ENCODE measurements at places on chromosomes 4 and X.
A peak's percentile ranks its signal among the peaks of the same experiment; 100 is the strongest.

- DNase-seq = peak; percentile 65
These were observed at the start of gene UBL4A for GRCh38 chrX:154486396-154487207. Gene UBL4A (minus strand): TSS chrX:154486615. CDS start chrX:154486584, 31 bp downstream.

- DNase-seq = no peak
These were observed 22.5 kb downstream of the MMGT1 start for GRCh38 chrX:135951291-135951690.

GRCh38 chrX:126985981-126986380 is 166.5 kb downstream of the PRR32 start:
- peak; percentile 26 for DNase-seq

DNA sequence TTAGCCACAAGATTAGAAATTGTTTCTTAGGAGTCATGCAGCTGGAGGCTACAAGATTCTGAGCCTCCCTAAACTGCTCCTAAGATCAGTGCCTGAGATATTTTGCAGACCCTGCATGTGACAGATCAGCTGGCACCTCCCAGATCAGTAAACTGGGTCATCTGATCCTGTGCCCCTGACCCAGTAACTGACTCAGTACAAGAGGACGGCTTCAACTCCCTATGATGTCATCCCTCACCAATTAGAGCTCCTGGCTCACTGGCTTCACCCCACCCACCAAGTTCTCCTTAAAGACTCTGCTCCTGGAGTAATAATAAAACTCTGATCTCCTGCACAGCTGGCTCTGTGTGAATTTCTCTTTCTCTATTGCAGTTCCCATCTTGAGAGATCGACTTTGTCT is 45.4 kb upstream of the PNPLA4 start:
- no peak for DNase-seq

GRCh38 chr4:170662250-170662649 is 572.5 kb upstream of the AADAT start:
- no peak for DNase-seq

DNA sequence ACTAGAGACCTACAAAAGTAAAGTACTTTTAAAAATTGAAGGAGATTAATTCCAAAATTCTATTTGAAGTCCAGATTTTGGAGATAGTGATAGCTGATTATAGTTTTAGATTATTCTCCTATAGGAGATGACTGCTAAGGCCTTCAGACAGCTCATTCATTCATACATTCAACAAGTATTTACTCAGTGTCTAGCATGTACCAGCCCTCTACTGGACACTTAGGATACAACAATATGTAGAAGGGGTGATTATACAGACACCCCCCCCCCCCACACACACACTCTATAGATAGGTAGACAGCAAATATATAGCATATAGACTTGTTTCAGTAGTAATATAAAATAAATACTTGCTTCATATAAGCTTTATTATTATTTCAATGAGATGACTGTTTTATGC is 60.4 kb upstream of the TAF9B start:
- peak; percentile 19 for DNase-seq

DNA sequence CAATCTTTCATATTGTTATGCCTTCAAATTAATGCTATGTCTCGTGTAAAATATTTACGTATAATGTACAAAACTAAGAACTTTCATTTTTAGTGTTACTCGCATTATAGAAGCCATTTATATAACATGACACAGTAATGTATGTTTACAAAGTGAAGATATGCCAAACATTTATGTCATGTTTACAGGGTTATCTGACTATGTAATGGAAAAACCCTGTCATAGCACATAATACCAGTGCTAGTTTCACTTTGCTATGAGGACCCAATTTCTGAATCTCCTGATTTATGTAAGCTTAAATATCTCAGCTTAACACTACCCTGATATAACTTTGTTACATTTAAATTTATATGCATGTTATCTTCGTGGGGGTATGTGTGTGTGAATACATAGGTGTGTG is 233.1 kb downstream of the FAT4 start:
- no peak for DNase-seq

GRCh38 chr4:123466080-123466785 is 69.6 kb downstream of the SPRY1 start:
- no peak for DNase-seq

DNA sequence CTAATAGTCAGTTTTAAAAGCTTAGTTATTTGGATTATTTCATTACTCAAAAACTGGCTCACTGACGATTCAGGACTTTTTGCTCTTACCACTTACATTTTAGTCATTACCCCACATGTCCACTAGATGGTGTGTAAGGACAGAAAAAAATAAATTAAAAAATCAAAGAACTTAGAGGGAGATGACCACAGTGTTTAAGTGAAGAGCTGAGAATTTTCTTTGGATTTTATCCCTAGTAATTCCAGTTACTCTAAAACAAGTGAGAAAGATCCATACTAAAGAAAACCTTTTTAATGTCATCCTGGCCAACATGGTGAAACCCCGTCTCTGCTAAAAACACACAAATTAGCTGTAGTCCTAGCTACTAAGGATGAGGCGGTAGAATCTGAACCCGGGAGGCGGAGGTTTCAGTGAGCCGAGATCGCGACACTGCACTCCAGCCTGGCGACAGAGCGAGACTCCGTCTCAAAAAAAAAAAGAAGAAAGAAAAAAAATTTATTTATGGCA is 26.4 kb upstream of the TMPRSS11B start:
- peak; percentile 24 for DNase-seq

GRCh38 chr4:81460834-81461233 is 10.9 kb downstream of the RASGEF1B start:
- DNase-seq = peak; percentile 47

DNA sequence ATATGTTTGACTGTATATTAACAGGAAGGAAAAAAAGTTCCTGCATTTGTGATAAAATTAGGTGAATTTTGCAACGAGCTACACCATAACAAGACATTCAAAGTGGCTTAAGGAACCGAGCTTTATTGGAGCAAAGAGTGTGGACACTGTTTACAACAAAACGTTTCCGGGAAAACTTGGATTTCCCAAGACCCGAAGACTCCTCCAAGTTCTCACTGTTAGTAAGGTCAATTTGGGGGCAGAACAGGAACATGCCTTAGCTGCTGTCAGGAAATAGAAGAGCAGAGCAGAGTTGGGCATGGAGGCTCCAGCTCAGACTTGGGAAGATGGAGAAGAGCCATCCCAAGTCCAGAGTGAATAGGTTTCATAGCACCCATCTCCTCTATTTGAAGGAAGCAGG is 16.5 kb downstream of the ADH6 start:
- DNase-seq = no peak

DNA sequence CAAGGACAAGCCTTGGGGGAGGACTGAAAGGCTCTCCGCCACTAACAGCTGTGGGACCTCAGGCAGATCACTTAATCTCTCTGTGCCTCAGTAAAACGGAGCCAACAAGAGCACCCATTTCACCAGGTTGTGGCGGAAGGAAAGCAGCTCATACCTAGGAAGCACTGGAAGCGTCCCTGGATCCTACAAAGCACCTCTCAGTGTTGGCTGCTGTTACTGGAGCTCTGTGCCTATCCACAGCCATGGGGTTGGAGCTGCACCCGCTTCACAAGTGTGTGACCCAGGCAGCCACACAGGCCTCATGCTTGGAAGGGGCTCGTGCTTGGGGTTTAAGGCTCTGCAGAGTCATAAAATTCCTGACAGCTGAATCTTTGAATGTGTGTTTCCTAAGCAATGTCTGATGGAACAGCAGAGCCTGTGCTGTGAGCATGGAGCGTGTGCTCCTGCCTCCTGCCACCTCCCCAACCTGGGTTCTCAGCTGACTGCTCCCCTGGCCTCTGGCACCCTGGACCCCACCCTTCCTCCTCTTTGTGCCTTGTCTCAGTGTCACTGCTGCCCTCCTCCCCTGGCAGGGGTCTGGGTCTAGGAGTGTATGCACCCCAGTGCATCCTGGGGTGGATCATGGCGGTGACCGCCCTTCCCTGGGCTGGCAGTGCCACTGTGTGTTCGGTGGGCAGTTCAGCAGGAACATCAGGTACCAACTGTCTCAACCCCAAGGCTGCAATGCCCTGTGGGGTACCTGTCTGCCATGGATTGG is 14.4 kb upstream of the MAN2B2 start:
- no peak for DNase-seq

GRCh38 chr4:80419946-80420345 is 84.4 kb downstream of the CFAP299 start:
- no peak for DNase-seq

DNA sequence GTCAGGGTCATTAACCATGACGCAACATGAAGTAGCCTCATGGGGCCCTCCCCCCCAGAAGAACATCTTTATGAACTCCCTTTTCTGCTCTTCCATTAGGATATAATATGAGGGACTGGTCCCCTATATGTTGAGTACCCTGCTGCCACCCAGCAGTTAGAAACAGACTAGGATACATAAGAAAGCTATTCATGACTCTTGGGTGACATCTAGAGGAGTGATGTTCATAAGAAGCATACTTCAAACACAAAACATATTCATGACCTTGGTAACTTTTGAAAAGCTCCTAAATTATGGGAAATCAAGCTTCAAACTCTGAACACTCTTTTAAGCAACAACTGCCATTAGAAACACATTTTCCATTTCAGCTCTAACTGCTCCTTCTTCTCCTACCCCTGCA is 155.2 kb upstream of the SPIN4 start:
- no peak for DNase-seq

DNA sequence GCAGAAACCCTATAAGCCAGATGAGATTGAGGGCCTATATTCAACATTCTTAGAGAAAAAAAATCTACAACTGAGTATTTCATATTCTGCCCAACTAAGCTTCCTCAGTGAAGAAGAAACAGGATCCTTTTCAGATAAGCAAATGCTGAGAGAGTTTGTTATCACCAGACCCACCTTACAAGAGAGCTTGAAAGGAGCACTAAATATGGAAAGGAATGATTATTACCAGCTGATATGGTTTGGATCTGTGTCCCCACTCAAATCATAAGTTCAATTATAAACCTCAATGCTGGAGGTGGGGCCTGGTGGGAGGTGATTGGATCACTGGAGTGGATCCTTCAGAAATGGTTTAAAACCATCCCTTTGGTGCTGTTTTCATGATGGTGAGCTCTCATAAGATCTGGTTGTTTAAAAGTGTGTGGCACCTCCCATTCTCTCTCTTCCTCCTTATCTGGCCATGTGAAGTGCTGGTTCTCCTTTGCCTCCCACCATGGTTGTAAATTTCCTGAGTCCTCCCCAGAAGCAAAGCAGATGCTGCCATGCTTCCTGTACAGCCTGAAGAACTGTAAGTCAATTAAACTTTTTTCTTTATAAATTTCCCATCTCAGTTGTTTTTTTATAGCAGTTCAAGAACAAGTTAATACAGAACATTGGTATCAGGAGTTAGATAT is 144.2 kb downstream of the MSN start:
- DNase-seq = no peak

- DNase-seq = no peak
These were observed 28.2 kb downstream of the FAM149A start for GRCh38 chr4:186132577-186133242.

- DNase-seq = no peak
These were observed 129.6 kb upstream of the QRFPR start for GRCh38 chr4:121510341-121510874.

DNA sequence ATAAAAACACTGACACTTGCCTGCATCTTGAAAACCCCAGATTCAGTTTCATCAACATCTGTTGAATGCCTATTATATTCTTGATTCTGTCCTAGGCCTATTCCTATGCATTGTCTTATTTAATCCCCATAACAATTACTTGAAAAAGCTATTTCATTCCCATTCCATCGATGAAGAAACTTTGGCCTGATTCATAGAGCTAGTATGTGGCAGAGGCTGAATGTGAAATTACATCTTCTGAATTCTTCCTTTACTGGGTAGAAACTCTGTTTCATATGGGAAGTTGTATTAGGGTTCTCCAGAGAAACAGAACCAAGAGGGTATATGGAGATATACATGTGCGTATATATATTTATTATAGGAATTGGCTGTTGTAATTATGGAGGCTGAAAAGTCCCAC is 35.0 kb upstream of the SLC4A4 start:
- DNase-seq = no peak

DNA sequence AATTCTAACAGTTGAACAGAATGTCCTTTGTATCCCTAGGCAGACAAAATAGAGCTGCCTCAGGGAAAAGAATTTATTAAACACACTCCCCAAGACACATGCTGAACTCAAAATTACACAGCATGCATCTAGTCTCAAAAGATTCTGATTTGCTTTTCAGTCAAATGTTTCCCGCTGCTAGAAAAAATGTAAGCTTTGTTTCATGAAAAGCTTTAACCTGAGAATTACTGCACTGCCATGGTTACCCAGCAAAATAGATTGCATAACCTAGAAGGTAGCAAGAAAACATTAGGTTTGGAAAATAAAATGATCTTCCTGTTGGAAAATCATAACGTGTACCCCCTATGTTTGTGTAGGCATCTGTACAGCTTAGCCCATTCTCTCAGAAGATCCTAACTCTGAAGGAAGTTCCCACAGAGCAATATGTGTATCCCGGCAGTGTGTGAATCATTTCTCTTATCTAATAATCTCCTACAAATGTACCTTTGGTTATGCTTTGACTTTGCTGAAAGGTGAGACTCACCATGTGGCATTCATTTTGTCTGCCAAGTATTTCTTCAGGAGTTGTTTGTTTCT is 646.9 kb downstream of the STPG2 start:
- DNase-seq = peak; percentile 48

DNA sequence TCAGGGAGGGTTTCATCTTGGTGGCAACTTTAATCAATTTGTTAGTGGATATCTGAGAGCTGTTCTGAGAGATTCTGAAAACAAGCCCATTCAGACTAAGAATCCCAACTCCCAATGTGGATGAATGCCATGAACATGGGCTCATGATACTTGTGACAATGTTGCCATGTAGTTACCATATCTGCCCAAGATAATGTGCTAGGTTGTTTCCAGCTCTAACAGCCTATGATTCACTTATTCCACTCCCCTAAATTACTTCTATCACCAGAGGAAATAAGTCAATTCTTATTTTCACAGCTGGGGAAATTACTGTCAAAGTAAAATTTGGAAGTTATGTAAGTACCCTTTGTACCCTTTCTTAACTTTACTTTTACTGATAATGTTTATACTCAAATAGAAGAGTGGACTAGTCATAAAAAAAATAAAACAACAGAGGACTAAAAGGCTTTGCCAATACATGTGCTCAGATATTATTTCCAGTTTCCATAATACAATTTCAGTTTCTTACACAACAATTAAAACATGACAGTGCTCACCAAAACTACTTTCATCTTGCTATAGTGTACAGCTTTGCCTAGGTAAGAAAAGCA is 1101.7 kb upstream of the INTU start:
- DNase-seq = no peak

GRCh38 chr4:138449938-138450337 is 207.8 kb upstream of the SLC7A11 start:
- DNase-seq = no peak

DNA sequence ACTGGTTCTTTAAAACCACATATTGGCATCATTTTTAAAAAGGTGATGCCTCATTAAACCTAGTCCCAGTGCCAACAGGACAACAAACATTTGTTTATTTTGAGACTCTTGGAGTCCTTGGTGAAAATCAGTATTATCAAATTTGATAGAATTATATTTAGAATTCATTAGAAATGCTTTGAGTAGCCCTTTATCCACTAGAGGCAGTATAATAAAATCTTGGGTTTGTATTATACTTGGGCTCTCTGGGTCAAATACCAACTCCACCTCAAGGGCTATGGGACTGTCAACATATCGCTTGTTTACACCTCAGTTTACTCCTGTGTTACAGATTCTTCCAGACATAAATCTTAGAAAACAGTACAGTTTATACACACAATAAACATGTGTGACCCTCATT is 335.7 kb upstream of the FSTL5 start:
- DNase-seq = peak; percentile 9

Measured in NCI-H69 (cell line).